ENCODE measurements at places on chromosomes 2 and 18.

GRCh38 chr2:41038408-41038807, 586.5 kb upstream of the SLC8A1 start:
- DNase-seq = no peak

DNA sequence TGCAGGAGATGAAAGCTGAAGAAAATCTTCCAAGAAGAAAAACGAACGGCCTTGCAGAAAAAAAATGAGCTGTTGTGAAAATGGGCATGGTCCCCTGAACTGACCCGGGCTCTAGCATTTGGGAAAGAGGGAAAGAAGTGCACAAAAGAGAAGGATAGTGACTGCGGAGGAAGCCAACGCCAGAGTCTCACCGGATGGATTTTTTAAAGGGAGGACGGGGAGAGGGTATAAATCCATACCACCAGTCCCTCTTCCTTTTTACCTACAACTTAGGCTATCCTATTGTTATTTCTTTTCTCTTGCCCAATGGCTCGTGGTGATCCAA, 601 bp downstream of the WDR35 start:
- DNase-seq = no peak

DNA sequence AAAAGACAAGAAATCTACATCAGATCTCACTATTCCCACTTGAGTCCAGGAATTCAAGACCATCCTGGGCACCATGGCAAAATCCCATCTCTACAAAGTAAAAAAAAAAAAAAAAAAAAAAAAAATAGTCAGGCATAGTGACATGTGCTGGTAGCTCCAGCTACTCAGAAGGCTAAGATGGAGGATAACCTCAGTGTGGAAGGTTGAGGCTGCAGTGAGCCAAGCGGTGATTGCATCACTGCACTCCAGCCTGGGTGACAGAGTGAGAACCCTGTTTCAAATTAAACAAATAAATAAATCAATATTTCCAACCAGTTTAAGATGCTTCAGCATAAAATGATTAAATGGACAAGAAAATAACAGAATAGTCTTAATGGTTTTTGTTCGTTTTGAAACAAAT, 197.4 kb downstream of the DSEL start:
- no peak for DNase-seq

DNA sequence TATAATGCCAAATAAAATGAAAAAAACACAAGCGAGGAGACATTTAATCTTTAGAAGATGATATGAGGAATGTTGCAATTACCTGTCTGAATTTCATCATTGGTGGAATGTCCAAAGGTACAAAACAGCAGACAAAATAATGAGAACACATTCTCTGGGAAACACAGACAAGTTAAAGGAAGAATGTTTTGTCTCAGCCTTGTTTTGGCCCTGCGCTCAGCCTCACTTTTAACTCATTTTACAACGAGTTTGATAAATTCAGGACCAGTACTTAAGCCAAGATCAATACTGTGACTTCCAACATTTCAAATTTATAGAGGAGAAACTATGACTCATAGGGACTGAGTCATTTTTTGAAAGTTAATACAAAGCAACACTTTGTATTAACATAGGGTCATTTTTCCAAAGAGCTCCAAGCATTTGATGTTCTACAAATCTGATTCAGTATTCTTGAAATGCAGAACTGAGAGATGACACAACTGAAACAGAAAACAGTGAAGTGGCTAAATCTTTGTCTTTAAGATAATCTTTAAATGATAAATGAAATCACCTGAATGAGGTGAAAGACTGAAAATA, 833.2 kb upstream of the CHAC2 start:
- no peak for DNase-seq

DNA sequence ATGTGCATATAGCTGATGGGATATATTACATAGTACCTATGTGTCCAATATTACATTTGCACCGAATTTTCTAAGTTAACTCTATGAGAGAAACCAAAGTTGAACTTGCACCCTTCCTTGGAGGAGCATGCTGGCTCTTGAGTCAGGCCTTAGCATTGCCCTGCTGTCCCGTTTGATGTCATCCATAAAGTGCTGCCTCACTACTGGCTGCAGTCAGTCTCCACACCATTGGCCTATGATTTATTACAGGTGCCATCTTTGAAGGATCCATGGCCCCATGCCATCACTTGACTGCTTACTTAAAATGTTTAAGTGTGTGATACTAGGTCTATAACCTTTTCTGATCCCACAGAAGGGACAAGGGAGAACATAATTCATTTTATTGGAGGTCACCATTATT, 249.3 kb upstream of the RBBP8 start:
- DNase-seq = no peak
